ENCODE measurements at places on chromosomes 7 and 10.

DNA sequence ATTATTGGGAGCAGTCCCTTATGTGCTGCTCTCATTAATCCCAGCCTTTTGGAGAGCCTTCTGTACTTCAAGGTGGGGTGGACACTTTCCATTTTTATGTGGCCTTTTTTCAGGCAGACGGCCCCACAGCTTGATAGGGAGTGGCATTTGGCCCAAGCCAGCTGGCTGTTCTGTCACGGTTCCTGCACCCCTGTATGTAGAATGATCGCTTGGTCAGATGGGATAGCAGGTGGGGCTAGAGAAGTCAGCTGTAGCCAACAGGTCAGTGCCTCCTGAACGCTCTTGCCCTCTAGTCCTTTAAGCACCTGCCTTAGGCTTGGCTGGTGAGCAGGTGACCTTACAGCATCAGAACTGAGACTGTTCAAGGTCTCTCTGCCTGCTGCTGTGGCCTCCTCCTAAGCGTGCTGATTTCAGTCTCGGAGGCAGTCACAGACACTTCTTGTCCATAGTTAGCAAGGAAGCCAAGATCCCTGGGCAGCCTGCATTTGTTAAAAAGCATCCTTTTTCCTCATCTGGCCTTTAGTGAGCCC lies 95.3 kb downstream of the LRRC4 start:
- DNase-seq, result no peak

GRCh38 chr10:108244443-108245228 lies 1080.1 kb upstream of the SORCS1 start:
- DNase-seq, result no peak

GRCh38 chr7:12695965-12696364 lies 8.5 kb downstream of the ARL4A start:
- no peak for DNase-seq

GRCh38 chr7:70116867-70117266 lies 518.6 kb downstream of the AUTS2 start:
- no peak for DNase-seq

GRCh38 chr7:18262058-18262457 lies 233.5 kb upstream of the HDAC9 start:
- DNase-seq, result no peak

- DNase-seq, result no peak
These were observed 705.5 kb downstream of the POM121L12 start for GRCh38 chr7:53740971-53741370.

DNA sequence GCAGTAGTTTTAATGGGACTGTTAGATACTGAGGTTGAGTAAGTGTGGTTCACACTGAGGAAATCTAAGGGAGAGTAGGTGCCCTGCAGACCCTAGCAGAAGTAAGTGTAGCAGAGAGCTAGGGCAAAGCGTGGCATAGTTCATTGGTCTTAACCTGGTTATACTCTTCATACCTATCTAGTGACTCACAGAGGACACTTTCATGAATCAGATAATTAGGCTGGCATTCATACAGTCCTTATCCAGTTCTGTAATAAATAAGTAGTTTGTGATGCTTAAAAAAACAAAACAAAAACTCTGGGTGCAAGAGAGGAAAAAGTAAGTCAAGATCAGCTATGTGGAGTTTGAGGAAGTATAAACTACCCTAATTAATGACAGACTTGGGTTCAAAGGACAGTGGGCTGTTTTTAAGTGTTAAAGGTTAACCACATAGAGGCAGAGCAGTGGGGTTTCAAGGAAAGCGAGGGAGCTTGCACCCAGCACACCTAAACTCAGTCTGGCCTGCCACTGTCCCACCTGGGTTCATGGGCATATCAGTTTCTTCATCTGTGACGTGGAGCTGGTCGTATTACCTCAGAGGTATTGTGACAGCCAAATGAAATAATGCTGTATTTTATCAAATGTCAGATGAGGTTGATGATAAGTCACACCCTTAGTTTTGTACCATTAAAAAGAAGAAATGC lies 27.1 kb downstream of the LMTK2 start:
- no peak for DNase-seq

GRCh38 chr10:25072786-25073185 lies 56.4 kb downstream of the THNSL1 start:
- no peak for DNase-seq

DNA sequence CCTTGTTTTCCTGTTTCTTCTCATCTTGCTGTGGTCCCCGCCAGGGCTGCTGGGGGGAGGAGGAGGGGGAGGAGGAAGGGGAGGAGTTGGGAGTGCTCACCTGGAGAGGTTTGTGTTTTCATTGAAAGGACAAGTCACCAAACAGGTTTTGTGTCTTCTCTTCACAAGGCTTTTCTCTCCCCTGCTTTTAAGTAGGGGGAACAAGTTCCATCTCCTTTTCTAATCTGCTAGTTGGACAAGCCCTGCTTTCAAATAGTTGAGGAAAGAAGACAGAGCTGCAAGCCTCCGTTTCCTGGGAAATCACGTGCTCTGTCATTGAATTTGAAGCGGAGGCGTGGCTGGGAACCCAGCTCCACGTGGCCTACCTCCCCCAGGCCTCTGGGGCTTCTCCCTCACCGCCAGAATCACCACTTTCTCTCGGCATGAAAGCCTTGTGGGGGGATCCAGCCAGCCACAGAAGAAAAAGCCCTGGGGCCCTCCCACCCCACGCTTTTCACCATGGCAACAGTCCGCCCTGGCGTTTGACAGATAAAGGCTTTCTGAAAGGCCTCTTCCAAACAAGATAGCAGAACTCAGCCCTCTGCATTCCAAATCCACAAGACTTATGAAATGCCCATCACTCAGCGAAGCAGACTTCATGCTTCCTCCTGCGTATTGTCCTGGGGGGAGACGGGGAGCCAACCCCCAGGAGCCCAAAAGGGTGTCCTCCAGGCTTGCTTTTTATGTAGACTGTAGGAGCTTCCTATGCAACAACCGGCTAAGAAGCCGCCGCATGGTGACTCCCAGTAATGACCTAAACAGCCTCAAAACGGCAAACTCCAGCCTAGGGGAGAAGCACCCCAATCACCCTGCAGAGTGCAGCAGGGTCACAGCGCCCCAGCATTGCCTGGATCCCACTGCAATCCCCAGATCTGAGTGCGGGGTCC lies 51.7 kb downstream of the PROSER2 start:
- DNase-seq, result peak; percentile 64

- DNase-seq, result no peak
These were observed 1.8 kb upstream of the METTL27 start for GRCh38 chr7:73844131-73844547.

DNA sequence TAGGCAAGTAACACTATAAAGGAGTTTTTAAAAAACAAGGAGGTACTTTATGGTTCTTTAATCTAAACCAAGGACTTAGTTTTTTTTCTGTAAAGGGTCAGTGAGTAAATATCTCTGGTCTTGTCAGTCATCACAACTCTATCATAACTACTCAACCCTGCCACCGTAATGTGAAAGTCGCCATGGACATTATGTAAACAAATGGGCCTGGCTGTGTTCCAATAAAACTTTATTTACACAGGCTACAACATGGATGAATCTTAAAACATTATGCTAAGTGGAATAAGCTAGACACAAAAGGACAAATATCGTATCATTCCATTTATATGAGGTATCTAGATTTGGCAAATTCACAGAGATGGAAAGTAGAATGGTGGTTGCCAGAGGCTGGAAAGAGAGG lies 60.8 kb upstream of the SP4 start:
- no peak for DNase-seq

GRCh38 chr10:70241081-70241480 lies 7.9 kb upstream of the PPA1 start:
- no peak for DNase-seq

GRCh38 chr10:26627324-26627723 lies 70.2 kb upstream of the PDSS1 start:
- no peak for DNase-seq

DNA sequence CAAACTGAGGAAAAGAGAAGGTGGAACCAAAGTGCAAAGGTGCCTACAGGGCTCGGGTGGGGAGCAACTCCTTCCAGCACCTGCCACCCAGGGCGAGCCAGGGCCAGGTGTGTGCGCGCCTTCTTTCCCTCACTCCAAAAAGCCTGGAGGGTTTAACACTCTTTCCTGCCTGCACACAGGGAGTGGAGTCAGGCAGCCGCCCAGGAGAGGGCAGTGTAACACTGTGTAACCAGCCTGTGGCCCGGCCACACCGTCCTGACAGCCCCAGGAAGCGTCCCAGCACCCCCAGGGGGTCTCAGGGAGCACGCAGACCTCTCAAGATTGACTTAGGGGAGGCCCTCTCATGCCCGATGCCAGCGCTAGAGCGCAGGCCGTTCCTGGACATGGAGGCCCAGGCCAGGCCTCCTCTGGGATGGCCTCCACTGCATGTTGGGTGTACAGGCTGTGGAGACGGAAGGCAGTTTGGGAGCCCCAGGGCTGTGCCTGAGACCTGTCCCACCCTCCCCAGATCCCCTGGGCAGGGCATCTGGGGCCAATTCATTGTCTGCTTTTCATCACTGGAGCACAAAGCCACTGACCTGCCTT lies 13.4 kb downstream of the BRI3 start:
- DNase-seq, result peak; percentile 44

- no peak for DNase-seq
These were observed 119.3 kb downstream of the CABCOCO1 start for GRCh38 chr10:61781969-61782403.

- DNase-seq, result no peak
These were observed 205.9 kb downstream of the MBL2 start for GRCh38 chr10:52566471-52567246.

- DNase-seq, result no peak
These were observed 270.1 kb upstream of the TPK1 start for GRCh38 chr7:145106001-145106400.

DNA sequence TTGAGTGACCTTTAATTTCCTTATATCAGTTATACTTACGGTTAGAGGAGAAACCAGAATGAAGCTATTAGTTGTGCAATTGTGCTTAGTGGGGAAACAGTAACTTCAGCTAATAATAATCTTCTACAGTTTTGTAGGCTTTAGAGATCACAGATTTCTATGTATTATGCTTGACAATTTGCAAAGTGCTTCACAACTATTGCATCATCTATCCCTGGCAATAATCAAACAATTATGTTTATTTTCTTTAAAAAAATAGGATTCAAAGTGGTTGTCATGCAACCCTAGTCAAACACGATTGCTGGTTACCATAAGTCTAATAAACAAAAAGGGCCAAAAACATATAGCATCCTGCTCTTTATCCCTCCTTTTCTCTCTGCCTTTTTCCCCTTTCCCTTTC lies 530.3 kb downstream of the NXPH1 start:
- DNase-seq, result no peak

DNA sequence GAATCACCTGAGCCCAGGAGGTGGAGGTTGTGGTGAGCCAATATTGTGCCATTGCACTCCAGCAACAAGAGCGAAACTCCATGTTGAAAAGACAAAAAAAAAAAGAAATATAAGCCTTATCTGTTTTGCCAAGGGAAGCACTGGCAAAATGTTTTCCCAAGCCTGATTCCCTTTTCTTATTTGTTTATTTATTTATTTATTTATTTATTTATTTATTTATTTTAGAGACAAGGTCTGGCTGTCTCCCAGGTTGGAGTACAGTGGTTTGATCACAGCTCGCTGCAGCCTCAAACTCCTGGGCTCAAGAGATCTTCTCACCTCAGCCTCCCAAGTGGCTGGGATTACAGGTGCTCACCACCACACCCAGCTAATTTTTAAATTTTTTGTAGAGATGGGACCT lies 44.2 kb downstream of the SVOPL start:
- DNase-seq, result no peak
